ENCODE measurements at places on chromosomes 2 and 18.

GRCh38 chr2:201855356-201855755, 49.0 kb downstream of the CDK15 start:
- DNase-seq = no peak

GRCh38 chr18:56235071-56235470, 403.3 kb downstream of the TXNL1 start:
- no peak for DNase-seq

GRCh38 chr2:22283436-22283835, 1101.5 kb upstream of the KLHL29 start:
- DNase-seq = no peak

DNA sequence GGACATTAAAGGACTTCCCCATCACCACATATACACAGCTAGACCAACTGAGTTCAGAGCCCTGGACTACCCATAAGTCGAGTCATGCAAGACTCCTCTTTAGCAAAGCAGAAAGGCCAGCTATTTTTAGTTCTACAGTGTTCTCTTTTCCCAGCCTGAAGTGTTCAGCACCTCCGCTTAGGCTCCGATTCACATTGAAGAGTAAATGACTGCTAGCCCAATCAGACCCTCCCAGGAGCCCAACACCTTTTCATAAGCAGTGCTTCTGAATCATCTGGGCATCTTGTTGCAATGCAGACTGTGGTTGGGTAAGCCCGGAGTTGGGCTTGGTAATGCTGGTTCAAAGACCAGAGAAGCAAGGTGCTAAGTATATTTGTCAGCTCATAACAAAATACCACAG, 138.6 kb upstream of the MSH6 start:
- DNase-seq = no peak

- DNase-seq = no peak
These were observed 336.5 kb downstream of the KCNS3 start for GRCh38 chr2:18214936-18215335.

- DNase-seq = no peak
These were observed 900 bp downstream of the C18orf32 start for GRCh38 chr18:49486134-49486533.

- no peak for DNase-seq
These were observed 6.3 kb upstream of the PARD3B start for GRCh38 chr2:204539019-204539385.

GRCh38 chr18:76406791-76407190, 88.3 kb downstream of the ZNF516 start:
- no peak for DNase-seq

DNA sequence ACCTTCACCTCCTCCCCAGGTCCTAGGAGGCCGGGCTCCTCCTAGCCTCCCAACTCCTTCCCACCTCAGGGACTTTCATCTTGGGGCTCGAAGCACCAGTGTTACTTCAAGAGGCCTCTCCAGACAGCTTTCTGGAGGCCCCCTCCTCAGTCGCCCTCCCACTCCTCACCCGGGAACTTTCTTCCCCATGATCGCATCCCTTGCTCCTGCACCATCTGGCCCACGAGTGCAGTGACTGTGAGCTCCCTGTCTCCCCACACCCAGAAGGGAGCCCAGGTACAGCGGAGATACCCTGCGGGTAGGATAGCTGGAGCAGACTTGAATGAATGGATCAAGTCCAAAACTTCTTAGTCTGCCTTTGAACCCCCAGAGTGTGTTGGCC, 6.1 kb downstream of the ERFE start:
- DNase-seq = no peak

- no peak for DNase-seq
These were observed 169.6 kb upstream of the HAAO start for GRCh38 chr2:42961961-42962360.

- DNase-seq = no peak
These were observed 46.0 kb downstream of the SOCS6 start for GRCh38 chr18:70334728-70335329.

DNA sequence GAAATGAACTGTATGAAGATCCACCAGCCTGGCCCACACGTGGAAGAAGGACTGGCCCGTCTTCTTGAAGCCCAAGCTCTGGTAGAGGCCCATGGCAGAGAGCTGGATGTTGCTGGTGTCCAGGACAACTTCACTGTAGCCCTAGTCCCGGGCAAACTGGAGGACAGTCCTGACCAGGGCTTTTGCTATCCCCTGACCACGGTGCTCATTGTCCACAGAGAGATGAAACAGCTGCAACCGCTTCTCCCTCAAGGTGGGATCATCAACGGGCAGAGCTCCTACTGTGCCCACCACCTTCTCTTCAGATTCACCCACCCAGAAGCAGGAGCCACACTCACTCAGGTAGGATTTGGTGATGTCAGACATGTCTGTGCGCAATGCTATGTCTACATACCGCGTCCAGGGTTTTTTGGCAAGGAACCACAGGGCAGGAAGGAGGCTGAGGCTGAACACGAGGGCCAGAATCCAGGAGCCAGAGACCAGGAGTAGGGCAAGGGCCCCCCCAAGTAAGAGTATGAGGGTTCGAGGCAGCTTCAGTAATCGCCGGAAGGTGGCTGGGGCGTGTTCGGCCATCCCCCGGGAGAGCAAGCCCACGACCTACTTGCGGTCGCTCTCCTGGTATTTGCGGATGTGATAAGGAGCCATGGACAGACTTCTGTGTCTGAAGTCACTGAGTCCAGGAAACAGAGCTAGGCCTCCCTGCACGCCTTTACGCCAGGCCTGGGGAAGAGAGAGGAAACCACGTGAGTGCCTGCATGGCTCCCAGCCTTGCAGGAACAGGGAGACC, 36.3 kb downstream of the TPRKB start:
- DNase-seq = no peak

GRCh38 chr18:653512-653911, 3.9 kb upstream of the TYMS start:
- DNase-seq = no peak

DNA sequence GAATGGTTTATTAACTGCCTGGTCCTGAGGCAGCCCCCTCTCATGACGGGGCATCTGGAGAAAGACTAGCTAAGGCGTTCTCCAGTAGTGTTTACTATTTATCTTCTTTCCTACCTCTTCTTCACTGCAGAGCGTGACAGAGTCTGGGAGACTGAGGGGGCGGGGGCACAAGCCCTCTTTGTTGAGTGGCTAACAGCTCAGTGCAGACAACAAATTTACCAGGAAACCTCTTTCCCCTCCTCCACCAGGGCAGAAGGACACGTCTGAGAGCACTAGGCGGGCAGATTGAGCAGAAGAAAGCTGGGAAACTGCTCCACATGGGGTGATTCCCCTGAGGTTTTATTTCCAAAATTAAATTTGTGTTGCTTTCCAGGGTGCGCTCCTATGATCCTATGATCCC, 322.1 kb downstream of the CNTNAP5 start:
- DNase-seq = no peak

- DNase-seq = no peak
These were observed 7.2 kb upstream of the SALL3 start for GRCh38 chr18:78972385-78972918.

DNA sequence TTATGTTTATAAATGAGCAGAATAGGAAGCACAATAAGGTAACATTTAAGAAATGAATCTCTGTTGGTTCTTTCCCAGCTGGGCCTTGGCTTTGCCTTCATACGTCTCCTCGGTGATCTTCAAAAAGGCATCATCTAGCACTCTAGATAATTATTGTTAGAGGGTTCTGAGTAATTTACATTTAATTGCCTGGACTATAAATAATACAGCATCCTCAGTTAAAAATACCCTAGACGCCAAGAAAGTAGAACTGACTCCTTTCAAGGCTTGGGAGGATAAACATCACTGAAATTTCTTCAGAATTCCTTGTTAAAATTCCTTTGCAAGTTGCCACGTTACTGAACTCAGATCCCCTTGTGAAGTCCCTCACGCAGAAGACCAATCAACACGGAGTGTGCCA, 199.7 kb upstream of the BOD1L2 start:
- DNase-seq = no peak

DNA sequence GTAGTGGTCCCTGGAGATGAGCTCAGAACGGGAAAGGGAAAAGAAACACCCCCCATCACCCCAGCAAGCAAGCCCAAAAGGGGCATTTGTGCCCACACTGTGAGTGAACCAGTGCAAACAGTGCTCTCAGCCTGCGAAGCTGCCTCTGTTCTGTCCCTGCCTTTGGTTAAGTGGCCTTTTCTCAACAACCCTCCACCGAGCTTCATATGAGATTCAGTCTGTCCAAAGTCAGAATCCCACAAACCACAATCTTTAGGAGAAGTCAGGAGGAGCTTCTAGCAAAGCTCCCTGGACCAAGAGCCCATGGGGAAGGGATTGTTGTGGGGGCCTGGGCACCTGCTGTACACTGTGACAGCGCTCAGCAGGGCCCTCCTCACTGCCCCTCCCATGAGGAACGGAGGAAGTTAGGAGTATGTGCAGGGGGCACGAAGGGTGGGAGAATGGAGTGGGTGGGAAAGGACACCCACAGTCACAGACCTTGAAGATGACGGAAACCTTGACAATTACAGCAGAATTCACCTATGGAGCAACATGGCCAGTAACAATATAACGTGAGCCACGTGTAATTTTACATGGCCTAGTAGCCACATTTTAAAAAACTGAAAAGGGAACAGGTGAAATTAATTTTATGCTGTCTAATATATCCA, 119.5 kb downstream of the SMAD7 start:
- peak; percentile 15 for DNase-seq

DNA sequence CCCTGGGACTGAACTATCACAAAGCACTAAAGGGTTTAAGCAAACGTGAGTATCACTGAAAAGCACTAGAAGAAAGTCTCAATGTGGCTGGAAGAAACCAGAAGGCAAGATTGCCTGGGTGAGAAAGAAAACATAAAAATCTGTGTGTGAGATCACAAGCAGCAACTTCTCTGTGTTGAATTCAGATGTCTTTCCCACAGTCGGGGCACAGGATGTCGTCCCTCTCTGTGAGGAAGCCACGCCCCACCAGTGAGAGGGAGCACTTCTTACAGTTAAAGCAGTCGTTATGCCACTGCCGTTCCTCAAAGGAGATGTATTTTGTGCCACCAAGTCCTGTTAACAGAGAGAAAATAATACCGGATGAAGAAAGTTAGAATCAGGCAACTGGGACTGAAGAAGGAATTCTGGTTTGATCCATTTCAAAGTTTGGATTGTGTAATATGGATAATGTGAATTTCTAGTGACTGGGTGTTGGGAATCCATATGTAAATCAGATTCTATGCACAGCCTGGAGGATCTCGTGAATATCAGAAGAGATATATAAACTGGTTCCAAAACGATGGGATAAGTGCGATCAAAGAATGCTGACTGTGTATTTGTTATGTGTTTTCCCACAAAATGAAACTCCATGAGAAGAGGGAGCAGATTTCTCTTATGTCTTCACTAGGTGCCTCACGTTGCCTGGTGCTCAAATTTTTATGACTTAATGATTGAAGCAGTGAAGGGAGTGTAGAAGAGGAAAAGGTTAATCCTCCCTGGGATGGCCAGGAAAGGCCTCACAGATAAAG, 24.0 kb downstream of the C2orf49 start:
- DNase-seq = no peak

DNA sequence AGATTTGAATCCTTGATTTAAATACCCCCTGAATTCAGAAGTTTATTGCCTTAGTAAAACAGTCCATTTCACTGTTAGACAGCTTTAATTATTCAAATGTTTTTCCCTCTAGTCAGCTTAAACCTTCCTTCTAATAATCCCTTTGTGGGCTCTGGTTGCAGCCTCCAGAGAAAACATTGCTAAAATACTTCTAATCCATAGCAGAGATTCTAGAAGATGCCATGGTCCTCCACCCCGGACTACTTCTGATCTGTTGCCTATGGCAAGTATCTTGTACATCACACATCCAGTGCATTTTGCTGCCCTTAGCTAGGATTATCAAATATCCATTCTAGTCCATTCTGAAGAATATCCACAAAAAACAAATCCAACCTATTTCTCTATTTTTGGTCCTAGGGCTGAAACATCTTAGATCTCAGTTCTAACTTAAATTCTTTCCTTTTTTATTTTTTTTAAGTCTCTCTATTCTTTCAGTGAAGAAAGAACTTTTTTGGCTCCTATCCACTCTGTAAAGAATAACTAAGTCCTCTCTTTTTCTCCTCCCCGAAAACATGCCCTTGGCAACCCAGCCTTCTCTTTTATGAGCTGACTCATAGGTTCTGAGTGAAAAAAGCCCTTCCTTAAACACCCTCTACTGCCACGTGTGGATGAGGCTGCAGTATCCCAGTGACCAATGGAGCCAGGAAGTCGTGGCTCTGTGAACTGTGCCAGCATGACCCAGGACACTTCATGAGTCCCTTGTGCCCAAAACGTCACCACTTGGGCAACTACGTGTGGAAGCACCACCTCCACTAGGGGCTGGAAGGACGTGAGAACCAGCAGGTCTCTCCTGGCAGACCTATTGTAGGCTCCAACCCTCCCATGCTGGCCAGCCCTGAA, 349.8 kb downstream of the TNS1 start:
- no peak for DNase-seq

- no peak for DNase-seq
These were observed 103.2 kb downstream of the FAM161A start for GRCh38 chr2:61750624-61751023.

DNA sequence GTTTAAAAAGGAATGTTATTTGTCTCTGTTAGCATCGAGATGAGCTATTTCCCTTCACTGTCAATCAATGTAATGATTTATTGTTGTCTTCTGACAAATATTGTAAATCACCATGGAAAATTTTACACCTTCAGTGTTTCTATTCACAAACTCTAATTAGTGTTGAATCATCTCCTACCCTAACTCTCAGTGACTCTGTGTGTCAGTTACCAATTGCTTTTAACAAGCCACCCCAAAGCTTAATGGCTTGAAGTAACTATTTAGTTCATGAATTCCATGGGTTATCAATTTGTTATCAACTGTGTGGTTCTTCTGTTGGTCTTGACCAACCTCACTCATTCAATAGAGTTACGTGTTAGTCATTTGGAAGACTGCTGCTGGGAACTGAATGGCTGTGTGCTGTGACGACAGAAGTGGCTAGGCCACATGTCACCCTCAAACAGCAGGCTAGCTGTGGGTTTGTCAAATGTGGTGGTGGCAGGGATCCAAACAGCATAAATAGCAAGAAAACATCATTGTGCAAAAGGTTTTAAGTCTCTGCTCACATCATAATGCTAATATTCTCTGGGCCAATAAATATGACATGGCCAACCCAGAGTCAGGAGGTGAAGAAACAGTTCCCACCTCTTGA, 910.8 kb upstream of the CDH2 start:
- no peak for DNase-seq

- DNase-seq = no peak
These were observed 512.1 kb upstream of the LRATD1 start for GRCh38 chr2:14120376-14120775.

DNA sequence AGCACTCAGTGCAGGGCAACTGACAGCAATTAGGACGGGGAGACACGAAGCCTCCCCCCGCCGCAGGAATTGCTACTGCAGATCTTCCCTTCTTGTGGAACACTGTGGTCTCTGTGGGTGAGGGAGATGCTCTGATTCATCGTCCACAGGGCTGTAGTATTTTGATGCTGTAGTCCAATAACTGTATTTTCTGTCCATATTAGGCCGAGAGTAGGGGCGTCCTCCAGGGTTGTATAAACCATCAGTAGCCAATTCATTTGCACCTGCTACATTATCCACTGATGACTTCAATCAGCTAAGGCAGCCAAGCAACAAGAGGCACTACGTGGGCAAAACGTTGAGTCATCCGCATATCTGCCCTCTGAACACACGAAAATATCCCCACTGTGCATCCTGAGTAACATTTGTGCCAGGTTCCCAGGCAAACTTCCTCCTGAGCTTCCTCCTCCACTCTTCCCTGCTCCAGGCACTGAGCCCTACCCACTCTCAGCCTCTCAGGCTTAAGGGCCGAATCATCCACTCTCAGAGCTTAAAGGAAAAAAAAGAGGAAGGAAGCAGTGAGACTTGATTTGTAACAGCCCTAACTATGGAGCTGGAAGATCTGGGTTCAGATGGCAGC, 62.1 kb downstream of the LBH start:
- no peak for DNase-seq

- no peak for DNase-seq
These were observed 748.2 kb upstream of the ID2 start for GRCh38 chr2:7933672-7934071.
